ENCODE measurements at places on chromosomes 4 and X.

- no peak for DNase-seq
Measured at GRCh38 chr4:18052158-18052557, 30.6 kb upstream of the LCORL start.

DNA sequence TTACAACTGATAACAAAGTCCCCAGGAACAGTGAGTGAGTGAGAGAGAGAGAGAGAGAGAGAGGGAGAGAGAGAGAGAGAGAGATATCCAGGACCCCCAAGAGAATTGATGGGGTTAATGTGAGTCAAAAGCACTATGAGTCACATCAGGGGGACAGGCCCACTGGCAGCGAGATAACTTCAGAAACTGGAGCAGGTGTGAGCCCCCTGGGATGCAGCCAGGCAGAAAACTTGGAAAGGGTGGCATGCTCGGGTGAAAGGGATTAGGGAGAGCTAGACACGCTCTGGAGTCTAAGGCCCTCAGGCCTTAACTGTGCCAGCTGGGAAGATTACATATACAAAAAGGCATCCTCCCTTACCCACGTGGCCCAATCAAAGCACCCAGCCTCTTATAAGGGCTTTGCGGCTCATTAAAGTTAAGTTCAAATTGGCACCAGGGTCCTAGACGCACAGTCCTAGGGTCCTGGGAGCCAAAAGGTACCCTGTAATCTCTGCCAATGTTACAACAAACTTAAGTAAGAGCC lies 841 bp downstream of the ACOT9 start:
- DNase-seq: peak; percentile 7

- no peak for DNase-seq
Measured at GRCh38 chr4:175542786-175543185, 269.3 kb downstream of the GPM6A start.

DNA sequence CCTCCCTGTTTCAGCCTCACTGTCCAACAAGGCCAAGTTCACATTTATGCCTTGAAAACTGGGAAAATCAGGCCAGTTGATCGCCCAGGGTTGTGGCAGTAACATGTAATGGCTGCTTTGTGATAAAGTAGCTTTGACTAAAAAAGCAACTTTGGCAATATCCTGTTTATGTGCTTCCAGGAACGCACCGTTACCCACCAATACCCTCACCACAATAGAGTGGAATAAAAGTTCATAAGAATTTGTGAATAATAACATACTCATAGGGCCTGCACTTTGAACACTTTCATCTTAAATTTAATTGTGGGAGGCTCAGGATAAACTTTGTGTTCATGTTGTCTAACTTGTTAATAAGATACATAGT lies 80.7 kb upstream of the MAML3 start:
- no peak for DNase-seq

DNA sequence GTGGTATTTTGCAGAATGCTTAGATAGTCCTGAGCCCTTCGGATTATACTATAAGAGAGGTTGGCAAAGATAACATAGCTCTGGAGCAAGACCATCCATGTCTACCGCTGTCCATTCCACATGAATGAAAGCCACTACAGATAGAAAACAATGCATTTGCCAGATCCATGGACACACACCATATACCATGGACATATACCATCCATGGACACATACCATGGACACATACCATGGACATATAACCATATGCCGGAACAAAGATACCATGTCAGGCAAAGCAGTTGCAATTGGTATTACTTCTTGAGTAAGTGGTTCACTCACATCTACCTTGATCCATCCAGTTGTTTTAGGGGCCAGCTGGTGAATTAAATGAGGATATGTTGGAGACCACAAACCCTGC lies 53.2 kb upstream of the ATP6AP2 start:
- DNase-seq: no peak

Measured in GM20000 (cell line).